ENCODE measurements at places on chromosomes 11 and 22.

DNA sequence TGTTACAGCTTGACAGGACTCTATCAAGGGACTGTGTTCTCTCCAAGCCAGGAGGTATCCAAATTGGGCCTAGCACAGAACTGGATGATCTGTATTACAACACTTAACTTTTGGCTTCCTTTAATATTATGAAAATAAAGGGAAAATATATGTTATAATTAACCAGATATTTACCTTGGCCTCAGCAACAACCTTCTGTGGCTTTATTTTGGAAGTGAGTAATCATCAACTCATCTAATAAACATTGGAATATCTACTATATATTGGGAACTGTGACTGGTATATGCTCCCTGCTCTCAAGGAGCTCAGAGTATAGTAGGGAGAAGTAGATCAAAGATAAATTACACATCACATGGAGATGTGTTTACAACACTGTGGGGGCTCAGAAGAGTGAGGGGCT, 352.2 kb downstream of the METTL15 start:
- no peak for DNase-seq

DNA sequence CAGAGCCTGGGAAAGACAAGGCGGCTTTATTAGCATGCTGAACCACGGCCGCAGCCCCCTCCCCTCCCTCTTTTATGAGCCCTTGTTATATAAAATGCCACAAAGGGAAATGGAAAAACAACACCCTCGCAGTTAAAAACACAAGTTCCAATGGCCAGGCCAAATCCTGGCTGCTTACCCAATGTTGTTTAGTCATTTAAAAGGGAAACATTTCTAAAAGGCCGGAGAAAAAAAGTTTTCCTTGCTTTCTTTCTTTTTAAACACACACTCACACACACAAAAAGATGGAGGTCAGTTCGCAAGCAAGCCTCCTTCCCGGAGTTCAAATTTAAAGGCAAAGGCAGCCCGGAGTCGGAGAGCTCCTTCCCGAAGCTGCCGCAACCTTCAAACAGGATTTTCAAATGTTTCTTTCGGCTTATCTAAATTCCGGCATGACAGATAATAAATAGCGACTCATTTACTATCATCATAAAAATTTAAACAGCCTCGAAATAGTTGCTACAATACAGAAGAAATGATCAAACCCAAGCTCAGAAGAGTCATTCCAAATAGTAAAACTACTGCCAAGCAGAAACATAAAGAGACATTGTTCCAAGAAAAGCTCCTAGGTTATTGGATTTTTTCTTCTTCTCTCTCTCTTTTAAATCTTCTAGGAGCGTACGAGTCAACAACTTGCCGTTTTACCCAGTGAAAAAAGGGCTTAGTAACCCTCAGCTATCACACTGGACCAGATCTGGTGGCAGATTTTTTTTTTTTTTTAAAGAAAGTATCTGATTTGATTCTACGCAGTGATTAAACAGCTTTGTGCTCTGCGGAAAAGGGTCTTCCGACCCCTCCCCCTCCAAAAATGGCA, 3.5 kb downstream of the PHF21B start:
- DNase-seq = no peak

DNA sequence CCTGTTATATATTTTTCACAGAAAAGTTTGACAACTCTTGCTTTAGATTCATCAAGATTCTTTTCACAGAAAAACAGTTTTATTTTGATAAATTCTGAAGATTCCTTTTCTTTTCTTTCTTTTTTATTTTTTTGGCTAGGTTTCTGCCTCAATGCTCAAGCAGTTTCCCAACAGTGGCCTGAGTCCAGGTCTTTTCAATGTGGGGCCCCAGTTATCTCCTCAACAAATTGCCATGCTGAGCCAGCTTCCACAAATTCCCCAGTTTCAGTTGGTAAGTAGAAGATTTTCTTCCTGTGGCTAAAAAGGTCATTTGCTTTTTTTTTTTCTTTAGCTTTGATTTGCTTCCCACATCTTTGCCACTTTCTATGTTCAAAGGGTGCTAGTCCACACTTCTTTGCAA, 46.0 kb upstream of the ADSL start:
- no peak for DNase-seq

DNA sequence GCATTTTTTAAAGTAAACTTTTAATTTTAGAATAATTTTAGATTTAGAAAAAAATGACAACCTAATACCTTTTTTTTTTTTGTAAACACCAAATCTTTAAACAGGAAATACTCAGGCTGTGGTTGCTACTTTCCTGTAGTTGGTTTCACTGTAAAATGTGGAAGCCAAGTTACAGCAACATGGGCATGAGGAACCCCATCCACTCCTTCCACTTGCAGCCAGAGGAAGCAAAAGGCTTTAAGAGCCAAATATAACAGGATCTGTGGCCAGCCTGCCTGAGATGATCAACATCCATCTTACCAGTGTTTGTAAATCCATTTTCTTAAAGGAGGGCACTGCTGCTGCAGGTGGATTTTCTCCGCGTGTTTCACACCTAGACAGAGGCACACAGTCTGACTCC, 66.2 kb downstream of the TNRC6B start:
- DNase-seq = peak; percentile 36

DNA sequence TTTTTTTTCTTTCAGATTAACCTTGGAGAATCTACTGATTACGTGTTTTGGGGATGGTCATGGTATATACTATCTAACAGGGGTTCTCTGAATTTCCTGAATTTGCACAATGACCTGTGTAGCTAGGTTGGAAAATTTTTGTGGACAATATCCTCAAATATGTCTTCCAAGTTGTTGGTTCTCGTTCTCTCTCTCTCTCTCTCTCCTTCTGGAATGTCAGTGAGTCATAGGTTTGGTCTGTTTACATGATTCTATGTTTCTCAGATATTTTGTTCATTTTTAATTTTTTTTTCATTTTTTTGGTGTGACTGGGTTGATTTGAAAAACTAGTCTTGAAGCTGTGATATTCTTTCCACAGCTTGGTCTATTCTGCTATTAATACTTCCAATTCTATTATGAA, 604.0 kb upstream of the ANO3 start:
- DNase-seq = no peak

DNA sequence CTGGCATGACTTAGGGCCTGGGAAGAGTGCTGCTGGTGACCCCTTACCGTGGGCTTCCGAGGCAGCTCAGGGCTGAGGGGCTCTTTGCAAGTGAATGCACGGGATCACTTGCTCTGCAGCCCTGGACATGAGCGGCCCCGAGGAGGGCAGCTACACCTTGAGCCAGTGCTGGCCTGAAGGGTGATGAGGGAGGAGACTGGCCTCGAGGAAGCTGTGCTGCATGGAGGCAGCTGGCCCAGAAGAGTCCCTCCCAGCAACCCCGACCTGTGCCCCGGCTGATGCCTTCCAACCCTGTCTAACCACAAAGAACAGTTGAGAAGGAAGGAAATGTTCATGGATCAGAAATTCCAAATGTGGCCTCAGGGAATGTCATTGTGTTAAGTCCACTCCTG, 45.2 kb downstream of the TBX1 start:
- DNase-seq = no peak

- DNase-seq = no peak
These were observed 42.4 kb downstream of the TRIM29 start for GRCh38 chr11:120095516-120095915.

DNA sequence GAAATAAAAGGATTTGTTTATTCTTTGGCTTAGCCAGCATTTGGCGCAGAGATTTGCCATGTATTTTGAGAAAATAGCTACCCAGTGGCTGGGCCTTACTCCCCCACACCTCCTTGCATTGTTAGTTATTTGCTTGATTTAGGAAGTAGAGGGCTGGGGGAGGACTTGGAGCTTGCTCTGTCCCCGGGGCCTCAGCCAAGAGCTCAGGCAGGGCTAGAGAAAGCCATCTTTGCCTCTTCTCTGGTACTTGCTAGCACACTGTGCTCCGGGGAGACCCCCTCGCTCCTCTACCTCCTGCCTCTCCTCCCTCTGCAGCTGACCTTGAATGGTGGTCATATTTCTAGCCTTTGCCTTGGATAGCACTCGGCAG, 93.0 kb downstream of the SCN3B start:
- no peak for DNase-seq

DNA sequence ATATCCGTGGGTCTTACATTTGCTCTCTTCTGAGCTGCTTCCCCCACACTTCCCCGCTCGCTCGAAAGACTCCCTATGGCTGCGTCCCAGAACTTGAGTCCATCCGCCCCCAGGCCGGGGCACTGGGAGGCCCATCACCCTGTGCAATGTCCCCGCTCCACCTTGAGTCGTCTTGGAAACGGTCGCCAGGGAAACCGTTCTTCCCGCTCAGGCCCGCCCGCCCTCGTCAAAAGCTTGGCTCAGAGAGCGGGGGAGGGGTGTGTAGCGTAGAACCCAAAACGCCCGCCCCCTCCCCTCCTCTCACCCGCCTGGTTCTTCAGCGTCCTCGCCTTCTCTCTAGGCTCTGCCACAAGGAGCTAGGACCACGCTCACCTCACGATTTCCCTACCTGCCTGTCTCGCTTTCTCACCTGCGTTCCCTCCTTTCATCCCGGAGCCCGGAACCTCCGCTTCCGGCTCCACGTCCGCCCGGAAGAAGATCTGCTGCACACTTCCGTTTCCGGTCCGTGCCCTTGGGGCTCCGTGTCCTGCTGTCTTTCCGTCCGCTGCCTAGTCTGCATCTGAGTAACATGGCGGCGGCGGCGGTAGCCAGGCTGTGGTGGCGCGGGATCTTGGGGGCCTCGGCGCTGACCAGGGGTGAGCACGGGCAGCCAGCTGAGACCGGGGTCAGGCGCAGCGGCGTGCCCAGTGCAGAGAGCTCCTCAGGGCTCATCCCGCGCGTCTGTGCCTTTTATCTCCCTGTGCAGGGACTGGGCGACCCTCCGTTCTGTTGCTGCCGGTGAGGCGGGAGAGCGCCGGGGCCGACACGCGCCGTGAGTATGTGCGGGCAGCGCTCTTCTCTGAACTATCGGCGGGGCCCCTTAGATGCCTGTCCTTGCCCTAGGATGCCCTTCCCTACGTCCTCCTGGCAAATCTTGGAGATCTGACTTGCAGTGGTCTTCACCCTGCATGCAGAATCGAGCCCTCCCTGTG, at the start of the genes KBTBD4 and NDUFS3:
TSS of gene KBTBD4 (minus strand) at position 447 of the 971 bp plus-strand sequence. CDS start at position 428, 19 bp downstream.
TSS of gene NDUFS3 (plus strand) at position 551 of the 971 bp plus-strand sequence. CDS start at position 569, 18 bp downstream.
- DNase-seq = peak; percentile 88

- DNase-seq = no peak
These were observed 109.7 kb upstream of the NARS2 start for GRCh38 chr11:78684377-78684776.

DNA sequence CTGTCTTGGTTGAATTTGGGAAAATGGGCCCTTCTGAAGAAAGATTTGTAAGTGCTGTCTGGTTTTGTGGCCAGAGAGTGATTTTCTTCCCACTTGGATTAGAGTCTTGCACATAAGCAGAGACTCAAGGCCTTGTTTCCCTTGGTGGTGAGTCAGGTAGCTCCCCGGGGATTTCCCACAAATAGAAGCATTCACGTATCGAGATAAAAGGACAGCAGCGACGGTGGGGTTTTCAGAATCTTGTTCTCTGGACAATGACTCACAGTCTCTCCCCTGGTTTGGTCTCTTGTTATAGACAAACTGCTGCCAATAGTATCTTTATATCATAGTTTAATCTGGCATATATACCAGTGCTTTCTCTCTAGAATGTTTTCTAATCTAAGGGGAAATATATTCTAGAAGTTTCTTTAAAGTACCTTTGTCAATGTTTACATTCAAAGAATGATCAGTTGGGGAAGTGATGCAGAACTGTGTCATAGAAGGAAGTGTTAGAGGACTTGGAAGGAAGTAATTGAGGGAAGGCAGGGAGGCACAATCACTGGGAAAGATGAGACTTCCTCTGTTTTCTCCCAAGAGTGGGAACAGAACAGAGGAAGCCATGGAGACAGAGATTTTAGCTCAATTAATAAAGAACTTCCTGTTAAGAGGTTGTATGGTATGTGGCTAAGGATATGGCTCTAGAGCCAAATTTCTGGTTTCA, 18.1 kb downstream of the POLA2 start:
- peak; percentile 38 for DNase-seq

- DNase-seq = no peak
These were observed 9.0 kb upstream of the FLRT1 start for GRCh38 chr11:64026575-64027205.

DNA sequence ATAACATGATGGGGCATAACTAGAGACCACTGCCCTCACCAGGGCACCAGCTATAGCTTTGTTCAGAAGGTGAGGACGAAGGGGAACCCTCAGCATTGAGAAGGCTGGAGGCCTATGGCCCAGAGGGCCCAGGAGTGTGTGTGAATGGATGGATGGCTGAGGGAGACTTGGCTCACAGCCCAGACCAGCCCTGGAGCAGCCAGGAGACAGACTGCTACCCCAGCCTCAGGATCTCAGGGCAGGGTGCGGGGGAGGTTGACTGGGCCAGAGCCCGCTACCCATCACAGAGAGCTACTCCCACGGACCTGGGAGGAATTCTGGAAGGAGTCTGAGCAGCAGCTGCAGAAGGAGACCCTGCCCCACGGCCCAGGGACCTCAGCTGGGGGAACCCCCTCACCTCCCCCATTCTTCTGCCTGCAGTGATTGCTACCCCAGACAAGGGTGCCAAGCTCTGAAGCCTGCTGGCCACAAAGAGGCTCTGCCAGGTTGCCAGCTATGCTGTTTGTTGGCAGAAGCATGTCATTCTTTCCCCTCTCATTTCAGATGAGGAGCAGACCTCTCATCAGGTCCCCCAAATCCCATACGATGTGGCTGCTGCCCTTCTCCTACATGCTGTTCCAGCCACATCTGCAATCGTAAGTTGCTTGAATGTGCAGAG, 5.4 kb upstream of the CSDC2 start:
- DNase-seq = no peak

- no peak for DNase-seq
These were observed 201.5 kb downstream of the TBC1D22A start for GRCh38 chr22:46963672-46964545.

DNA sequence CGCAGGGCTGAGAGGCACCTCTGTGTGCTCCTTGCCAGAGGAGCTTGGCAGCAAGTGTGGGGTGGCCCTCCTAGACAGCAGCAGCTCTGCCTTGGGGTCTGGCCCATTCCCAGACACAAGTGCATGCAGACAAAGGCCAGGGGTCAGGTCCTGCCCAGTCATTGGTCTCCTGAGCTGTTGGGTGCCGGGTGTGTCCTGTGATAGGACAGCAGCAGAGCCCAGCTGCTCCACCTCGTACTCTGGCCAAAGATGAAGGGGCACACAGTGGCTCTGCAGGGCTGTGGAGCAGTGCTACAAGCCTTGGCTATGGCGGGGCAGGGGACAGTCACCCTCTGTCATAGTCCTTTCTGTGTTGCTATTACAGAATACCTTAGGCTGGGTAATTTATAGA, 17.3 kb upstream of the OSBPL5 start:
- no peak for DNase-seq

GRCh38 chr11:67464411-67465188, 4.5 kb downstream of the TMEM134 start:
- peak; percentile 94 for DNase-seq

DNA sequence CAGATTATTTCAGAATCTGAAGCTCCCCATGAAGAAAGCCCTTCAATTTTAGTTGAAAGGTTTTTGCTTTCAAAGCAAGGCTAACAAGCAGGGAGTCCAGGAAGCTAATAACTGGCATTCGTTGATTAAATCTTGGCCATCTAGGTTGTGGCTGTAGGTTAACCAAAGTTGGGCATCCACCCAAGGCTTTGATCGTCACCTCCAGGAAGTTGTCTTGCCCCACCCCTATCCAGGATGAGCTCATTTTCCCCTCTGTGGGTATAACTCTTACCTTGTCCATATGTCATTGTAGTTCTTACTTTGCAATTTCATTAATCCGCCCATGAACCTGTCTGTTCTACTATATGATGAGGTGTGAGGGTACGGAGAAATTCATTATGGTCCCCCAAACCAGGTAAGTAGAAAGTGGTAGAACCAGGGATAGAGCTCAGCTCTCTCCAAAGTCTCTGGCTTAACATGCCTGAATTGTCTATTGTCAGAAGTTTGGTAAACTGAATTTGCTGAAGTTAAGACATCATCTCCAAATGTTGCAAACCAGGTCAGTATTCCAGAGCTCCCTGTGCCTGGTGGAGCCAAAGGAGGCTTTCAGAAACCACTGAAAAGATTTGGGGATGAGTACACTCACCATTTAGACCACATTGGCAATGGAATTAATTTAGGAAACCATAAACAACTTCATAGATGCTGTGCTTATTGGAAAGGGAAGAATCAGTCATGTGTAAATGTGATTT, 97.1 kb downstream of the CD44 start:
- DNase-seq = peak; percentile 84
